ENCODE measurements at places on chromosomes 6 and 20. TPM values are rescaled to one million over a fixed set of nuclear protein-coding genes. Genes with fewer than 3 reads are reported as not detected.
A peak's percentile ranks its signal among the peaks of the same experiment; 100 is the strongest.

GRCh38 chr20:24956001-24956841, 7.2 kb downstream of the CST7 start:
- H3K4me1 ChIP-seq: no peaks in the 10 kb centered on the region
- DNase-seq: no peak
- no peak overlapping the region for H3K4me3 ChIP-seq
- H3K27ac ChIP-seq: no peak overlapping the region

- no peak for DNase-seq
- no peak overlapping the region for H3K4me3 ChIP-seq
- no peak overlapping the region for H3K27ac ChIP-seq
These were observed 14.0 kb downstream of the PAQR8 start for GRCh38 chr6:52375780-52376556.

- DNase-seq: no peak
- no peaks in the 10 kb centered on the region for H3K4me1 ChIP-seq
- no peaks in the 10 kb centered on the region for H3K36me3 ChIP-seq
- H3K4me3 ChIP-seq: no peak overlapping the region
- H3K27me3 ChIP-seq: no peaks in the 10 kb centered on the region
These were observed 43.5 kb upstream of the NFATC2 start for GRCh38 chr20:51586005-51586440.

GRCh38 chr6:163585932-163586437, 171.5 kb downstream of the QKI start:
- H3K27ac ChIP-seq: no peak overlapping the region
- no peaks in the 10 kb centered on the region for H3K27me3 ChIP-seq
- no peaks in the 10 kb centered on the region for H3K36me3 ChIP-seq

GRCh38 chr6:132589454-132589853, at the start of gene TAAR5:
TAAR5 (minus strand) TSS chr6:132589741; CDS start chr6:132589686, 55 bp downstream.
- no peaks in the 10 kb centered on the region for H3K36me3 ChIP-seq
- H3K27me3 ChIP-seq: no peaks in the 10 kb centered on the region
- no peak within 1 kb of the TSS for H3K27ac ChIP-seq

GRCh38 chr6:37942606-37943376, 123.3 kb downstream of the ZFAND3 start:
- no peak for DNase-seq
- no peaks in the 10 kb centered on the region for H3K36me3 ChIP-seq
- no peak overlapping the region for H3K27ac ChIP-seq

DNA sequence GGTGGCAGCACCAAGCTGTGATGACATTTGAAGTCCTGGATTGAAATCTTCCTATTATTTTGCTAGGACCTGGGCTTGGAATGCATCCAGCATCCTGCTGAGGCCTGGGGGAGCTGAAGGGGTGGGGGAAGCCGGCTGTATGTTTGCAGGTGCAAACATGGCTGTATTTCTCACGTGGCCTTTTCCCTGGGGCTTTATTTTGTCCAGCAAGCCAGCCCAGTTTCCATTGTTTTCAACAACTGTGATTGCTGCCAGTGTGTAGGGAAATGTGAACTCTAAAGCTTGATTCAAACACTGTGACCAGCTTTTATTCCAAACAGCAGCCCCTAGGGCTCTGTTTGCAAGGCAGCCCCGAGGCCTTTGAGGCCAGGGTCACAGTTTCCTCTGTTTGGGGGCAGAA, 683.0 kb downstream of the DHX35 start:
- H3K4me1 ChIP-seq: no peaks in the 10 kb centered on the region
- H3K27me3 ChIP-seq: no peaks in the 10 kb centered on the region
- no peak overlapping the region for H3K27ac ChIP-seq
- no peak for DNase-seq
- no peak overlapping the region for H3K4me3 ChIP-seq

- H3K27me3 ChIP-seq: no peaks in the 10 kb centered on the region
These were observed 93.7 kb downstream of the TCP11 start for GRCh38 chr6:35047265-35048011.

GRCh38 chr6:138654715-138655634, 118.6 kb upstream of the CCDC28A start:
- H3K36me3 ChIP-seq: no peaks in the 10 kb centered on the region
- H3K27ac ChIP-seq: no peak overlapping the region
- H3K4me3 ChIP-seq: no peak overlapping the region

DNA sequence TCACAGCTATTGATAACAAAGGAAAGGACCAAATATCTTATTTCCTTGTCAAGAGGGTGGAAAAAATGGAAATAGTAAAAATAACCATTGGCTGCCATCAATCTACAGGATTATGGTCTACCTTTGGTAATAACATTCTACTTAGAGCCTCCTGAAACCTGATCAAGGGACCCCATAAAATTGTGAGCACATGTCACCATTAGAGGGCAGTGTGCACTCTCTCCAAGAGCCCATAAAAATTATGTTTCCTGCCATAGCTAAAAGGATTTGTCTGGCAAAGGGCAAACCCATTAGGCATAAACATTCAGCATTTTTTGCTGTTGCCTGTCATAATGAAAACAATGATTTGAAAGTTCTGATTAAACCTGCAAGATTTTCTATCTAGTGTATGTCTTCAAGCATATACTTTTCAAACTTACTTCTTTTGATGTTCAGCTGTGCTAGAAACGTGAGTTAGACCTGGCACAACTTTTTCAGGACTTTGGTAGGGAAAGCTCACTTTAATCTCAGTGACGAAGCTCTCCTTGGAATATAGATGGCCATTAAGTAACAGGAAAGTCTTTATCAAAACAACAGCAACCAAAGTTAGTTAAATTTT, 120.7 kb upstream of the ZFP64 start:
- peak; percentile 45 for DNase-seq
- H3K27ac ChIP-seq: no peak overlapping the region
- no peak overlapping the region for H3K4me3 ChIP-seq
- no peaks in the 10 kb centered on the region for H3K36me3 ChIP-seq
- no peaks in the 10 kb centered on the region for H3K4me1 ChIP-seq

DNA sequence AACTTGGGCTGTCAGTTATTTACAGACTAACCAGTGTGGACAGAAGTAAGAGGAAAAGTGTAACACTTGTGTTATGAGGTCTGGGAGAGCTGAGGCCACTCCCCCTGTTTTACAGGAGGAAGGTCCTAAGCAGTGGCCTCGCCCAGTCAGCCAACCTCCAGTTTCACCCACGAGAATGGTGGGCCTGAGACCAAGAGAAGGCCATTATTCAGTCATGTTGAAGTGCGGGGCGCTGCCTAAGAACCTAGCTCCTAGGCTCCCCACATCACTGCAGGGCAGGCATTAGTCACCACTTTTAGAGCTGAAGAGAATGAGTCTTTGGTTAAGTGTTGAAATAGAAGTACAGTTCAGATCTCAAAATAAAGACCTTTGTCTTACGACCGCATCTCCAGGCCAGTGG, 27.9 kb downstream of the CDYL start:
- H3K27me3 ChIP-seq: no peaks in the 10 kb centered on the region
- H3K27ac ChIP-seq: no peak overlapping the region
- H3K4me3 ChIP-seq: no peak overlapping the region
- DNase-seq: no peak
- no peaks in the 10 kb centered on the region for H3K4me1 ChIP-seq

DNA sequence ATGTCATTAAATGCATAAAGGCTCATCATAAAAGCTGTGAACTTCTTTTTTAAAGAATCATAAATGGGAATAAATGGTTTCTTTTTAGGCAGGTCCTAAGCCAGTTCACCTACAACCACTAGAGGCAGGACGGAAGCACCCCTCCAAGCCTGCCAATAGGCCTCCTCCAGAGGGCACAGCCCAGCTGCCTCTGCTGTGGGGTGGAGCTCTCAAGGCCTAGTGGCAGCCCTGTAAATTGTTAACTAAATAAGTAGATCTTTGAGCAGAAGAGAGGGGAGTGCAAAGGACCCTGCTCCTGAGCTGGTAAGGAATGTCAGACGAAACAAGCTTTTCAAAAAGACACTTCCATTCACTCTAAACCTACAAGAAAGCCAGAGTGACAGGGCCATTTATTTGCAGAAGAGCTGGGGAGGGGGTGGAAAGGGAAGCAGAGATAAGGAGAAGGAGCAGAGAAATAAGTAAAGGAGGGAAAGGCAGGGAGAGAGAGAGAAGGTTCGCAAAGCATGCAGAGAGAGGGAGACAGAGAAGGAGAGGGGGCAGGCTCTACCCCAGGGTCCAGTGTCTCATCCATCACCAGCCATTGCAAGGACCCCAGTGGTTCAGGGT, 18.0 kb upstream of the MAFB start:
- DNase-seq: peak; percentile 79
- H3K4me3 ChIP-seq: no peak overlapping the region
- no peaks in the 10 kb centered on the region for H3K27me3 ChIP-seq
- H3K36me3 ChIP-seq: no peaks in the 10 kb centered on the region
- peaks cover 4% of the 10 kb centered on the region for H3K4me1 ChIP-seq

GRCh38 chr20:53967527-53967926, 102.9 kb downstream of the BCAS1 start:
- H3K4me1 ChIP-seq: no peaks in the 10 kb centered on the region
- no peak overlapping the region for H3K27ac ChIP-seq
- no peaks in the 10 kb centered on the region for H3K27me3 ChIP-seq
- DNase-seq: no peak
- no peak overlapping the region for H3K4me3 ChIP-seq

GRCh38 chr20:31641391-31641790, 3.7 kb downstream of the COX4I2 start:
- H3K27ac ChIP-seq: no peak overlapping the region
- DNase-seq: no peak
- no peak overlapping the region for H3K4me3 ChIP-seq
- no peaks in the 10 kb centered on the region for H3K36me3 ChIP-seq
- H3K27me3 ChIP-seq: no peaks in the 10 kb centered on the region

- H3K4me1 ChIP-seq: no peaks in the 10 kb centered on the region
- no peaks in the 10 kb centered on the region for H3K27me3 ChIP-seq
- H3K27ac ChIP-seq: no peak overlapping the region
- no peaks in the 10 kb centered on the region for H3K36me3 ChIP-seq
These were observed 3.0 kb upstream of the NANP start for GRCh38 chr20:25626779-25627178.

- no peaks in the 10 kb centered on the region for H3K27me3 ChIP-seq
- H3K27ac ChIP-seq: no peak overlapping the region
- H3K4me1 ChIP-seq: no peaks in the 10 kb centered on the region
- DNase-seq: no peak
- H3K36me3 ChIP-seq: no peaks in the 10 kb centered on the region
These were observed 12.3 kb upstream of the DSP start for GRCh38 chr6:7529141-7529540.

GRCh38 chr6:50062051-50062450, 12.3 kb upstream of the DEFB112 start:
- DNase-seq: no peak
- no peaks in the 10 kb centered on the region for H3K4me1 ChIP-seq
- no peak overlapping the region for H3K4me3 ChIP-seq
- H3K27ac ChIP-seq: no peak overlapping the region
- no peaks in the 10 kb centered on the region for H3K36me3 ChIP-seq

DNA sequence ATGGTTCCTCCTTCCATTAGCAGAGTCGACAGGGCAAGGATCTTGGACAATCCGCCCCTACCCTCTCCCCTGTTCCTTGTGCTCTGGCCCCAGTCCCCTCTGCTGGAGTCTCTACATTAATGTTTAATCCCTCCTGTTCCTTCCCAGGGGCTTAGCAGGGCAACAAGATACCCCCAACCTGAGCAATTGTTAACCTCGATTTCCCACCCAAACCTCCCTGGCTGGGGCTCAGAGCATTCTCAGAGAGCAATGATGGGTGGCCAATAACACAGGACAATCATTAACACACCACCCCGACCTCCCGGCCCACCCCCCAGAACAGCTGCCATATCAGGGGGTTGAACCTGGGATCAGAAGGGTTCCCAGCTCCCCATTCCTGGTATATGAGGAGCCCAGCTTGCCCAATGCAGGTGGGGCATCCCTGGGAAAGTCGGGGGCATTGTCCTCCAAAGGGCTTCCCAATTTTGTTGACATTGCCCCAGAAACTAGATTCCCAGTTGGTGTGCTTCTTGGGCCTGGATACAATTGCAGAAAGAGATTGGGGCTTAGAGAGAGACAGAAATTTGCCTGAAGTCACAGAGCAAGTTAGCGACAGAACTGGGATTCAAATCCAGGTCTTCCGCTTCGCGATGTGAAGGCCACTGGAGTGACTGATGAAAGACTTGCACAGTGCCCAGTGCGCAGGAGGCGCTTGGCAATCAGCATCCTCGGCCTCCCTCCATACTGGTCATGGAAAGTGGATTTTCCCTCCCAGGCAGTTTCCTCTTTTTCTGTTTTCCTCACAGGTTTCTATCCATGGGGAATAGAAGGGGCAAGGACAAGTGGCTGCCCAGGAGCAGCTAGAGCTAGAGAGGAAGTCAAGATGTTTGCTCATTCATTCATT, 59.6 kb upstream of the TTPAL start:
- no peak overlapping the region for H3K4me3 ChIP-seq
- peak; percentile 68 for DNase-seq
- H3K4me1 ChIP-seq: peaks cover 16% of the 10 kb centered on the region
- no peaks in the 10 kb centered on the region for H3K36me3 ChIP-seq

- H3K27me3 ChIP-seq: no peaks in the 10 kb centered on the region
- DNase-seq: no peak
- no peaks in the 10 kb centered on the region for H3K4me1 ChIP-seq
- no peaks in the 10 kb centered on the region for H3K36me3 ChIP-seq
These were observed 348.8 kb upstream of the SPTLC3 start for GRCh38 chr20:12659942-12660341.

DNA sequence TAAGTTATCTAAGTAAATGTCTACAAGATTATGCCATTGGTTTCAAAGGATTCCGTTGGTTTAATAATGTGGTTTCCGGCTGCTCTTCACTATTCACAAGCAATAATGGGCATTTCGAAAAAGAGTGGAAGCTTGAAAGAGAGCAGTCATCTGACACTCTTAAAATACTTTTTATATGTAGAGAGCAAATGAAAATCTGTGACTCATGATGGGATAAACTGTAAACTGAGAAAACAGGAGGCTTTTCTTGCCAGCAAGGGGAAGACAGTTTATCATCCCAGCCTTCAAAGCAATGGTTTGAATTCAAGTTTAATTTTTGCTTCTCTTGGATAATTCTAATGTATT, 145.7 kb downstream of the KHDC1L start:
- H3K27me3 ChIP-seq: no peaks in the 10 kb centered on the region
- no peak overlapping the region for H3K27ac ChIP-seq
- no peaks in the 10 kb centered on the region for H3K4me1 ChIP-seq

Gene GJA1
- total RNA-seq: 47.8 TPM

Gene C20orf173
- not detected for total RNA-seq

Gene ID1
- total RNA-seq: 189 TPM

Gene LST1
- 31.5 TPM for total RNA-seq

Gene ZBTB46
- total RNA-seq: 24.0 TPM

Gene DTNBP1
- 25.2 TPM for total RNA-seq

Gene GPX5
- total RNA-seq: not detected

Gene PGK2
- not detected for total RNA-seq

Gene STAU1
- 85.4 TPM for total RNA-seq

Gene HELZ2
- total RNA-seq: 40.7 TPM

Gene LY6G6F
- total RNA-seq: not detected

Gene EPHA7
- total RNA-seq: 27.0 TPM

Gene CST8
- total RNA-seq: not detected

Gene DNAH8
- total RNA-seq: 0.50 TPM

All from kidney (tissue), 22 donors.